ENCODE measurements at places on chromosomes 3 and 15. TPM values are rescaled to one million over a fixed set of nuclear protein-coding genes. Genes with fewer than 3 reads are reported as not detected.
A peak's percentile ranks its signal among the peaks of the same experiment; 100 is the strongest.

DNA sequence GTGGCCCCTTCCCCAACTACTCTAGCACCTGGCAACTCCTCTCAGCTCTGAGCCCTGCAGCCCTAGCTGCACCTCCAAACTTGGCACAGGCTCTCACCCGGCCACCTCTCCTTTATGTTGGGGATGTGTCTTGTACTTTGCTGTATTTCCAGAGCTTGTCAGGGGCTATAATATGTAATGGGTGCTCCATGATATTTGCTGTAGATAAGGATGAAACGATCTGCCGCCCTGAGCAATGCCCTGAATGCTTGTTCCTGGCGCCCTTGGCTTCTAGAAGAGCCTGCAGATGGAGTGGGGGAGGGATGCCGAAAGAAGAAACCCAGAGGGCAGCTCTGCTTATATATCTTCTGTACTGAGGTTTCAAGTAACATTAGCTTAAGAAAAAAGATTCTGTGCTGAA, 35.9 kb upstream of the ZBTB38 start:
- DNase-seq = no peak

DNA sequence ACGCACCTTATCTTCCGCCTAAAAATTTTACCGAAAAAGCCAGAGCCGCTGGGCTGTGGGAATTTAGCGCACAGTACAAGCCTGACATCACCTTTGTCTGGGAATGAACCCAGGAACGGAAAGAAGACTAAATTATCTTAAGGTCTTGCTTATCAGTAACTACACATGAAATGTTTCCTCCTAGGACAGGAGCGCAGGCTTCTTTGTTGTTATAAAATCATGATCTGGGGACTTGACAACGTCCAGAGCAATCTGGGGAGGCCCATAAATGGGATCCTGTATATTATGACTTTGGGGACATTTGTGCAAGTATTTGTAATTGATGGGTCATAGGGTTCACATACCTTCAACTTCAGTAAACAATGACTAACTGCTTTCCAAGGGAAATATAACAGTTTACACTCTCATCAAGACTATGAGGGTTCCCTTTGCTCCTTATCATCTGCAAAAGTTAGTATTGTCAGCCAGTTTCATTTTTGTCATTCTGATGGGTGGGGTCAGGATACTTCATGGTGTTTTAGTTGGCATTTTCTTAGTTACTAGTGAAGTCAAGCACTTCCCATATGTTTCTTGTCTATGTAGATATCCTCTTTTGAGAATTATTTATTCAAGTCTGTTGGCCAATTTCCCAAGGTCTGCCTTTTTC, 213.9 kb upstream of the PFN2 start:
- no peak for DNase-seq

DNA sequence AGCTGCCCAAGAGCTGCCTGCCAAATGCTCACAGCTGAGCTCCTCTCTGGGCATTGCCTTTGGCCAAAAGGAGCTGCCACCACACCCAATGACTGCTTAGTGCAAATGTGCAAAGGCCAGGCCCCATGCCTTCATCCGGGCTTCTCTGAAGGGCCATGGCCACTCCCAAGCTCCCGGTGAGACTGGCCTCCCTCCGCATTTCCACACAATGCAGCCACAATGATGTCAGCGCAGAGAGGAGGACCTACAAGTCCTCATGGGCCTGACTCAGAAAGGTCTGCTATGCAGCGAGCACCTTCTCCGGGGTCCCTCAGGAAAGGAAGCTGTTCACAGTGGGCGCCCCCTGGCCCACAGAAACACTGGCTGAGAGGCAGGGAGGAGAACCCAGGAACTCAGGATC, 12.7 kb downstream of the OXTR start:
- no peak for DNase-seq

GRCh38 chr3:147521646-147522045, 112.5 kb downstream of the ZIC1 start:
- no peak for DNase-seq

GRCh38 chr3:160027541-160028195, 39.0 kb downstream of the IL12A start:
- peak; percentile 21 for DNase-seq

GRCh38 chr3:8625991-8626390, 18.6 kb downstream of the SSUH2 start:
- DNase-seq = no peak

The SMCO1 gene
- total RNA-seq = not detected

- DNase-seq = no peak
Measured at GRCh38 chr15:39761006-39761405, 21.6 kb downstream of the FSIP1 start.

- DNase-seq = no peak
Measured at GRCh38 chr15:52095597-52096262, 16.8 kb downstream of the BCL2L10 start.

The GPR62 gene
- total RNA-seq = not detected

- DNase-seq = no peak
Measured at GRCh38 chr15:35560870-35561269, 14.9 kb upstream of the DPH6 start.

The CGNL1 gene
- not detected for total RNA-seq

The RAB5A gene
- 64.0 TPM for total RNA-seq

DNA sequence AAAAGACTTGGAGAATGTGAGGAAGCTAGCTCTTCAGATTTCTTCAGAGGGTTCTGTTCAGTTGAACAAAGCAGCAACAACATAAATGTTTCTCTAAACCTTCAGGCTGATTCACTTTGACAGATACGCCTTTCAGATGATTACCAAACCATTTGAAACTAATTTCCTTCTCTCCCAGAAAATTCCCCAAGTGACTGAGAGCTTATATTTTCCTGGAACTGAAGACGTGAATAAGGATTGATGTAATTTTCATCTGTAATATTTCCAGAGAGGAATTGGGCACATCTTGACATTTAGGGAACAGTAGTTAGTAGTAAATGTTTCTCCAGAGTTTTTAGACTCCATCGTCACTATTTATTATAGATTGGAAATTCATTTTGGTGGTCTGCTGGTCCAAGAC, 108.6 kb upstream of the AADACL2 start:
- DNase-seq = no peak

- DNase-seq = no peak
Measured at GRCh38 chr3:127535106-127535785, 55.3 kb downstream of the TPRA1 start.

DNA sequence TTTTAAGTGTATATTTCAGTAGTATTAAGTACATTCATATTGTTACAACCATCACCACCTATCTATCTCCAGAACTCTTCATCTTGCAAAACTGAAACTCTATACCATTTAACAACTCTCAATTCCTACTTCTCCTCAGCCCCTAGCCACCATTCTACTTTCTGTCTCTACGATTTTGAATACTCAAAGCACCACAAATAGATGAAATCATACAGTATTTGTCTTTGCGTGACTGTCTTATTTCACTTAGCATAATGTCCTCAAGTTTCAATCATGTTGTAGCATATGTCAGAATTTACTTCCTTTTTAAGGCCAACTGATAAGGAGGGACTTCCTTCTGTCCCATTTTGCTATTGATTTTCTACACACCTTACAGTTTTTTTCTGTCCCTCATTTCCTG, 593.3 kb downstream of the FHIT start:
- DNase-seq = no peak

Data from activated T-helper 1 cell treated with anti-CD3 and anti-CD28 coated beads, Interleukin-12 subunit alpha, Interleukin-12 subunit beta, Interleukin-2, Interleukin-4 antibody, amounts not matched to agents 30 ng/mL and 10 ng/mL and 1 ng/mL, durations not matched to agents 14 hours and 24 hours and 36 hours (primary cell).